NCI-H2029 (cell line): ENCODE measurements at places on chromosomes 3 and 15.
A peak's percentile ranks its signal among the peaks of the same experiment; 100 is the strongest.

- DNase-seq, result no peak
These were observed 8.5 kb downstream of the ITPKA start for GRCh38 chr15:41501931-41502794.

DNA sequence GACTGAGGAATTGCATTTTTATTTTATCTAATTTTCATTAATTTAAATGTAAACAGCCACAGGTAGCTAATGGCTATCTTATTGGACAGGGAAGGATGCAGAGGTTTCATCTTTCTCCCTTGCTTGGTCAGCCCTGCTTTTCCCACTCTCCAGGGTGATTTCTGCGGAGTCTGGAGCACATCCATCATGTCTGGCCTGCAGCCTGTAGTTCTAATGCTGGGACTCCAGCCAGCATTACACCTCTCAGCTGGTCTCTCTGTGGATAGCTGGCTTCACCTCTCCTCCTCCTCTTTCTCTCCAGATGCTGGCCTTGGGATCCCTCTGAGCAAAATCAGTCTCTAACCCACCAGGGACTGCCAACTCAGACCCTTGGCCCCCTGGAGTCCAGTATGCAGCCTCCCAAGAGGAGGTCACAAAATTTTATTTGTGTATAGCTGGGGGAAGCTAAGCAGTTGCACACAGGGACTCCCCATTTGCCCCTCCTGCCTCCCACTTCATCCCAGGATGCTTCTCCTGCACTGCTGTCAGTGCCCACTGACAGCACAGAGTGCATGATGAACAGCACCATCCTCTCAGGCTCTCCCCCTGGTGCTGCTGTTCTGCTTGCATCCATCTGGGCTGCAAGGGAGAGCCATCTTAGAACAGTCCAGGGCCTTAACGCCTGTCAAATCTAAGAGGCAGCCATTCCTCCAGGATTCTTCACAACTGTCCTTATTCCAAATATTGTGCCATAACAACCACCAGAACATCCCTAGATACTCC is 1.7 kb downstream of the BFSP2 start:
- DNase-seq, result peak; percentile 7

- no peak for DNase-seq
These were observed 69.9 kb downstream of the LDHAL6B start for GRCh38 chr15:59276225-59277178.

DNA sequence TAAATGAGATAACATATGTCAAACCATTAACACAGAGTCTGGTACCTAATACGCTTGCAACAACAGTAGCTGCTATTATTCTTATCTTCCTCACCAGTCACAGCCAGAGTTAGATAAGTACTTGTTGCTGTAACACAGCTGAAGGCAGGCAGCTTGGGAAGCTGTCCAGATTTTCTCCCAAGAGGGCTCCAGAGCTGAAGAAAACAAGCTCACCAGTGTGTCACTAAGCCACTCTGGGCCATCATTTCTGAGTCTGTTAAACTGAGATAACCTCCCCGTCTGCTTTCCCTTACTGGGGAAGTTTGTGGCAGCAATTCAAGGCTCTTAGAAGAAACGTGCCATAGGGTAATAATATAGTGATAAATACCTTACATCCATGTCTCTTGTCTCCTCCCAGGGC is 226.3 kb downstream of the TAFA4 start:
- no peak for DNase-seq
